ENCODE measurements at places on chromosomes 4 and X. TPM values are rescaled to one million over a fixed set of nuclear protein-coding genes. Genes with fewer than 3 reads are reported as not detected.

DNA sequence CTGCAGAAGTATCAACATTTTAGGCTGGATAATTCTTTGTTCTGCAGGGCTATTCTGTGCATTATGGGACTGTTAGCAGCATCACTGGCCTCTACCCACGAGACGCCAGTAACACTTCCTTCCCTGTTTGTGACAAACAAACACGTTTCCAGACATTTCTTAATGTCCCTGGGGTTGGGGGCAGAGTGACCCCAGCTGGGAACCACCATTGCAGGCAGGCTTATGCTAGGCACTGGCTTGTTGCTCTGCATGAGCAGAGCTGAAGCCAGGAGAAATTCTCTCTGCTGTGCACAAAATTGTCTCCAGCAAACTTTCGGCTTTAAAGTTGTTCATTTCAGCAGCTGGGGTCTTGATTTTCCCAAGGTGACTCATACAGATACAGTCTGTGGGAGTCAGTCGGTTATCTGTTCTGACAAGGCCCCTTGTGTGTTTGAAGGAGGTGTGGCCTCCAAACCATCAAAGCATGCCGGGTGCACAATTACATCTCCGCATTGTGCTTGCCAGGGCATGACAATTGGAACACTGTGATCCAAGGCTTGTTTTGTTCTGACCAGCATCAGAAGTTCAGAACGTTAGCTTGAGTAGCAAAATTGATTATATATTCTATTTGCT, 156.4 kb upstream of the BOD1L1 start:
- H3K27ac ChIP-seq: no peak overlapping the region
- DNase-seq: no peak
- no peaks in the 10 kb centered on the region for H3K36me3 ChIP-seq
- H3K4me1 ChIP-seq: no peaks in the 10 kb centered on the region
- H3K4me3 ChIP-seq: no peak overlapping the region

DNA sequence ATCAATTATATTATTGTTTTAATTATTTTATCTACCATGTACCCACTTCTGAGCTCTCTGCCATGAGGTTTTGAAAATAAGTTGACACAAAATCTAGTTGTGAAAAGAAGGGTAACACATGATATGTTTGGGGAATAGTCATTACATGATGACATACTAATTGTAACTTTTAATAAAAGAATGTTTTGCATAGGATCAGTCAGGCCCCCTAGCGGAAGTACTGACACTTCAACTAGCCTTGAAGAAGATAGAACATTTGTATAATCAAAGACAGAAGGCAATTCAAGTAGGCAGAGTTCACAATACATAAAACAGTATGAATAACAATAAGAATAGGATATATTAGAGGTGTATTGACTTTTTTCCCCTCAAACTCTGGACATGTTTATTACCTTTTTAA, 1191.0 kb upstream of the AGA start:
- no peak overlapping the region for H3K4me3 ChIP-seq
- DNase-seq: no peak
- no peak overlapping the region for H3K27ac ChIP-seq
- H3K27me3 ChIP-seq: no peaks in the 10 kb centered on the region
- H3K4me1 ChIP-seq: no peaks in the 10 kb centered on the region

DNA sequence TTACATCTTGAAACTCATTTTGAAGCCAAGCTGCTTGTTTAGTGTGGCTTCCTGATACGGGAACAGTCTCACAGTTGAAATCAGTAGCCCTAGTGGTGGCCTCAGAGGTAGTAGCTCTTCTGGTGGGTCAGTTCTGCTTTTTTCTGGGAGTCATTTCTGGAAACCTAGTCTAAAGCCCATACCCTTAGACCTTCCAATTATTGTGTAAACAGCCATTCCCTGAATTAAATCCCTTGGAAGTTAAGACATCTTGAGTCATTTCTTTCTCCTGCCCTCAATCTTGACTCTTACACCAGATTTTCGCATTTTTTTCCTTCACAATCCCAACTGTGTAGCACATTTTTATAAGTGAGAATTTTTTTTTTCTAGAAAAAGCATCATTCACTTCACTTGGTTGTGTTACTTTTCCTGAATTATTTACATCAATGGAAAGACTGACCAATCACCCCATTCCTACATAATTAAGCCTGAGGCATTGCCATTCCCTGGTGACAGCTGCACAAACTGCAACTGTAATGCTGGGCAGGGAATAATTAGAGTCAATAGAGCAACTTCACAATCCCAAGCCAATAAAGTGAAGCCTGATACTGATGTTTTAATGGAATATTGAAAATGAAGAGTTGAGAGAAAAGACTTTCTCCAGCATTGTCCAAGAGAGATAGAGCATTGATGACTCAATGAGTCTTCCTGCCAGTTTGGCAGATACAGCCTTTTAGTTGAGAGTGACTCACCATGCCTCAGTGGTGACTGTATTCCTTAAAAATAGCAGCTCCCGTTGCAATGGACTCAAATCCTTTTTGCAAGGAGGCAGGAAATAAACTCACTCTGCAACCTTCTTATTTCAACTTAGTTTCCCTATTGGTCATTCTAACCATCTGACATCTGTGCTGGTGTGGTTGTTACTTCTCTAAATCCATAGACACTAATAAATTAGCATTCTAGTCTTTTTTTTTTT, 13.0 kb upstream of the SEPSECS start:
- no peak overlapping the region for H3K4me3 ChIP-seq
- no peaks in the 10 kb centered on the region for H3K36me3 ChIP-seq
- no peak for DNase-seq
- no peaks in the 10 kb centered on the region for H3K4me1 ChIP-seq
- H3K27ac ChIP-seq: no peak overlapping the region
- H3K27me3 ChIP-seq: no peaks in the 10 kb centered on the region

DNA sequence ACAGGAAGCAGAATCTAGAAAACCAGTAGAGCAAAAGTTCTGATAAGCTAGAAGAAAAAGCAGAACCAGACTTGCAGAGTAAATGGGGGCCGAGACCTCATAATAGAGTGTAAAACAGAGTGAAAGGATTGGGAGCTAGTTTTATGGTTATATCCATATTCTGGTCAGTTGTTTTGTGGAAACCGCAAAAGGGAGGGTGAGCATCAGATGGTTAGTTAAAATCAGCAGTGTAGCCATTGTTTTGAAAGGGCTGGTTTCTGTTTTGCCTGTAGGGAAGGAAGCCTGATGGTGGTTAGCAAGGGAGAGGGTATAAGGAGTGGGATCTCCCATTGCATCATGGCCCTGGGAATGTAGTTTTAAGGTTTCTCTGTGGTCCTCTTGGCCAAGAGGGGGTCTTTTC, 17.2 kb upstream of the CCNI start:
- H3K27me3 ChIP-seq: no peaks in the 10 kb centered on the region
- H3K36me3 ChIP-seq: no peaks in the 10 kb centered on the region
- no peak for DNase-seq
- no peak overlapping the region for H3K27ac ChIP-seq

Gene SLC9A7
- 5.9 TPM for total RNA-seq

Gene TMEM35A
- total RNA-seq: 4.3 TPM

GRCh38 chr4:181365671-181366070, 877.5 kb upstream of the TENM3 start:
- H3K4me3 ChIP-seq: no peak overlapping the region
- no peaks in the 10 kb centered on the region for H3K36me3 ChIP-seq
- no peaks in the 10 kb centered on the region for H3K27me3 ChIP-seq
- H3K27ac ChIP-seq: no peak overlapping the region

GRCh38 chrX:39653691-39654090, 444.1 kb downstream of the BCOR start:
- no peaks in the 10 kb centered on the region for H3K36me3 ChIP-seq
- peak; percentile 63 for DNase-seq
- H3K4me1 ChIP-seq: peaks cover 4% of the 10 kb centered on the region
- peak overlapping the region; percentile 19 for H3K27ac ChIP-seq
- H3K27me3 ChIP-seq: no peaks in the 10 kb centered on the region

- peak overlapping the region; percentile 90 for H3K4me3 ChIP-seq
- peaks cover 19% of the 10 kb centered on the region for H3K36me3 ChIP-seq
- DNase-seq: no peak
Measured at GRCh38 chrX:123731258-123731986, 1.4 kb downstream of the THOC2 start.

- H3K36me3 ChIP-seq: no peaks in the 10 kb centered on the region
- DNase-seq: peak; percentile 62
- no peaks in the 10 kb centered on the region for H3K4me1 ChIP-seq
- no peaks in the 10 kb centered on the region for H3K27me3 ChIP-seq
Measured at GRCh38 chr4:1194010-1194900, 21.9 kb upstream of the SPON2 start.

DNA sequence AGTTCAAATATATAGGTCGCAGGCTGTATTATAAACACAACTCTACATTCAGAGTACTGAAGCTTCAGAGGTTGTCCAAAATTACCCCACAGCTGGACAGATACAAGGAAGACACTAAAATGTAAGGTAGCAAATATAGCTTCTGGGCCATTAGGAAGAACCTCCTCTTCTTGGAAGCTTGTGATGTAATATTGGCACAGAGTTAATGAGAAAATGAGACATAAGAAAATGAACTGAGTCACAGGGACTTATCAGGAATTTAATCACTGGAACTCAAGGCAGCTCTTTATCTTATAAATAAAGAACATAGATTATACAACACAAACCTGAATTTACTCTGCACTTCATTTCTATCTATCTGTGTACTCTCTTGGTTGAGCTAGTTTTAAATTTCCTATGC, 344.7 kb downstream of the PCDH10 start:
- no peak overlapping the region for H3K4me3 ChIP-seq
- H3K4me1 ChIP-seq: no peaks in the 10 kb centered on the region
- no peaks in the 10 kb centered on the region for H3K27me3 ChIP-seq
- DNase-seq: no peak
- no peak overlapping the region for H3K27ac ChIP-seq
- 0 out of 2 replicates have a peak, but pooled peaks cover 2% of the 10 kb centered on the region for H3K36me3 ChIP-seq

GRCh38 chrX:150983521-150984168, 510 bp downstream of the HMGB3 start:
- no peaks in the 10 kb centered on the region for H3K4me1 ChIP-seq
- no peaks in the 10 kb centered on the region for H3K27me3 ChIP-seq
- peaks cover 35% of the 10 kb centered on the region for H3K36me3 ChIP-seq
- H3K4me3 ChIP-seq: peak overlapping the region; percentile 56
- H3K27ac ChIP-seq: no peak overlapping the region

DNA sequence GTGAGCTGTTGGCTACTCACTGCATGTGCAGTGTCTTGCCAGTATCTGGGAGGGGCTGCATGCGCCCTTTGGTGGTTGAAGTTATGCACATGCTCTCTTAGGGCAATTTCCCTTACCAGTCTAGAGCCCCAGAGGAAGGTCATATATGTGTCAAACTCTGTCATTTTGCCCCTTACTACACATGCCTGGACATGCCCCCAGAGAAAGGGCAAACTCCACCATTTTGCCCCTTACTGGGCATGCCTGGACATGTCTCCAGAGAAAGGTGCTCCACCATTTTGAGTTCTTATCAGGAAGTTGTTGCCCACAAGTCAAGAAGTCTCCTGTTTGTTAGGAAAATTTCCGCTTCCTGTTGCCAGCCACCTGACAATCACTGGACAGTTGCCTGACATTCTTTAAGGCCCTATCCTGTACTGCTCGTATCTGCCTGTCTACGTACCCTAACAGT, 56.4 kb upstream of the PLAC8 start:
- H3K4me1 ChIP-seq: no peaks in the 10 kb centered on the region
- H3K4me3 ChIP-seq: no peak overlapping the region
- no peaks in the 10 kb centered on the region for H3K36me3 ChIP-seq
- H3K27ac ChIP-seq: no peak overlapping the region

- no peak for DNase-seq
- no peak overlapping the region for H3K27ac ChIP-seq
- no peaks in the 10 kb centered on the region for H3K36me3 ChIP-seq
- no peak overlapping the region for H3K4me3 ChIP-seq
Measured at GRCh38 chrX:34371754-34372153, 239.6 kb upstream of the FAM47A start.

Gene NDNF
- total RNA-seq: 0.17 TPM

Gene HTN1
- not detected for total RNA-seq

DNA sequence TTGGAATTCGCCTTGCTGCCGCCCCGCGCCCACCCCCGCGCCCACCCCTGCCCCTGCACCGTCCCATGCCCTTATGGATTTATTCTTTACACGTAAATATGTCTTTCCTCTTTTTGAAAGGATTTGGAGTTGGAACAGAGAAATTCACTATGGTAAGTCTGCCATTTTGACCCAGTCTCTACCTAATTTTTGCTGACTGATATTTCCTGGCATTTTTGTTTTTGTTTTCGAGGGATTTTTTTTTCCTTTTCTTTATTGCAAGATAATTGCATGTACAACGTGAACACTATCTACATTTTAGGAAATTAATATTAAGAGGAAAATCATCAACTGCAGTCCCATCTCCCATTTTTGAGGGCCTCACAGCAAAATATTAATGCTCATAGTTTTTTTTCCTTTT, 468 bp upstream of the SPIN2B start:
- H3K4me3 ChIP-seq: peak overlapping the region; percentile 89
- H3K4me1 ChIP-seq: no peaks in the 10 kb centered on the region
- H3K27ac ChIP-seq: no peak overlapping the region
- no peak for DNase-seq
- H3K27me3 ChIP-seq: no peaks in the 10 kb centered on the region

DNA sequence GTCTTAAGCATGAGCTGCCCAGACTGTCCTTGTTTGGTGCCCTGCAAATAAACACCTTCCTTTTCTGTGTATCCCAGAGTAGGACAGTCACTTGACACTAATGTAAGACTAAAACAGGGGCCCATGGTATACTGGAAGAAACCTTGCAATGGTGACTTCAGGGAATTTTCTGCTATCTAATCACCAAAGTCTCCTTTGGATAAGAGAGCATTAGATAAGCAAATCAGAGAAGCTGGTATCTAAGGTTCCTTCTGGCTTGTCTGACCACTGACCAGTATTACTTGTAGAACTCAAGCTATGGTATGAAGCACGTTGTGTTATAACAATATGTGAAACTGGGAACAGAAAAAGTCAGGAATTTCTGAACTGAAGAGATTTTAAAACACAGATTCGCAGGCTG, 173.9 kb downstream of the COL25A1 start:
- H3K36me3 ChIP-seq: no peaks in the 10 kb centered on the region
- H3K4me1 ChIP-seq: no peaks in the 10 kb centered on the region
- no peak overlapping the region for H3K4me3 ChIP-seq

Gene RTL9
- total RNA-seq: 0.13 TPM

GRCh38 chr4:111689214-111689613, 456.0 kb upstream of the FAM241A start:
- no peaks in the 10 kb centered on the region for H3K4me1 ChIP-seq
- no peaks in the 10 kb centered on the region for H3K36me3 ChIP-seq
- H3K27me3 ChIP-seq: no peaks in the 10 kb centered on the region
- H3K4me3 ChIP-seq: no peak overlapping the region
- no peak overlapping the region for H3K27ac ChIP-seq
- DNase-seq: no peak

Gene MAGEA2B
- total RNA-seq: not detected

GRCh38 chrX:49165901-49166881, 3.6 kb downstream of the MAGIX start:
- peak overlapping the region; percentile 73 for H3K4me3 ChIP-seq
- DNase-seq: peak; percentile 94
- no peak overlapping the region for H3K27ac ChIP-seq
- H3K4me1 ChIP-seq: no peaks in the 10 kb centered on the region

DNA sequence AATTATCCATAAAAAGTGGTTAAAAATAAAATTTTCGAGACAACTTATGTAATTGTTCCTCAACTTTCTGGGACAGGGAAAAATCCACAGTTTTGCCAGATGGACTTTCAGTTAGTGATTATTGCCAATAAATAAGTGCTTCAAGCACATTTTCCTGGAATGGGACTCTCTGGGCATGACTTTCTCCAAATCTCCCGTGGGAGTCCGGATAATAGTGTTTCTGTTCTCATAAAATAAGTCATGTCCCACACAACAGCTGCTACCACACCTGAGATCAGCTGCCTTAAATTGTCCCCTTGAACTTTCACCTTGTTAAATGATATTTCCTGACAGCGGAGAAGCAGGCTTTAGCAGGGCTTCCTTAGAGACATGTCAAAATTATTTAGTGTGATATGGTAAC, 133.4 kb upstream of the NAP1L5 start:
- H3K36me3 ChIP-seq: no peaks in the 10 kb centered on the region
- no peak for DNase-seq
- H3K4me1 ChIP-seq: no peaks in the 10 kb centered on the region
- H3K4me3 ChIP-seq: no peak overlapping the region

All from H9 (cell line).